Panc1 (cell line): ENCODE measurements at places on chromosomes 16 and 17. TPM values are rescaled to one million over a fixed set of nuclear protein-coding genes. Genes with fewer than 3 reads are reported as not detected.

HOXB4 gene
- total RNA-seq = 27.9 TPM

ZC3H7A gene
- total RNA-seq = 52.3 TPM

CD300LB gene
- total RNA-seq = not detected

KRTAP4-6 gene
- not detected for total RNA-seq

CLEC18B gene
- total RNA-seq = not detected

SGCA gene
- not detected for total RNA-seq

ERN1 gene
- 12.1 TPM for total RNA-seq

PIMREG gene
- 41.2 TPM for total RNA-seq

USP36 gene
- 113 TPM for total RNA-seq

MAPT gene
- total RNA-seq = 0.59 TPM

CCDC154 gene
- 2.0 TPM for total RNA-seq

- DNase-seq = no peak
These were observed 13.1 kb downstream of the USP7 start for GRCh38 chr16:8950580-8951077.

GRCh38 chr16:51825779-51826178 lies 674.7 kb upstream of the SALL1 start:
- no peak for DNase-seq

- no peak for DNase-seq
These were observed 7.0 kb downstream of the DPEP1 start for GRCh38 chr16:89620406-89620841.

DNA sequence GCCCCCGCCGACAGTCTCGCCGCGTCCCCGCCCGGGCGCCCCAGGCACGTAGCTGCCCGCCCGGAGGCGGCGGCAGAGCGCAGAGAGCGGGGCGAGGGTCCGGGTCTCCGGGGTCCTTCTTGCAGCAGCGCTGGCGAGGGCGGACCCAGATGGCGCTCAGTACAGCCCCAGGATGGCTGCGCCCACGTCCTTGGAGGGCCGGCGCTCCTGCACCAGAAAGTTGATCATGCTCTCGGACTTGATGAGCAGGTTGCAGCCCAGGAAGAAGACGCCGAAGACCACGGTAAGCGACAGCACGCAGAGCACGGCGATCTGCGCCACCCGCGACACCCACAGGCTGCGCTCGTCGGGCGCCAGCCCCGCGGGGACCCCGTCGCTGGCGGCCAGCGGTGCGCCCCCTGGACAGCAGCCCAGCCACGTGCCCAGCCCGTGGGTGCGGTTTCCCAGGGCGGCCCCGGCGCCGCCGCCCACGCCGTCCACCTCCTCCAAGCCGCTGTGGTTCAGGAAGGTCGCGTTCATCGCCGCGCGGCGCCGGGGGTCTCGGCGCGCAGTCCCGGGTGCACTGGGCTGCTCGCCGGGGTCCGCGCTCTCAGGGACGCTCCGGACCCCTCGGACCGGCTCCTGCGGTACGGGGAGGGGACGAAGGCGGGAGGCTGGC lies 435 bp downstream of the RPRML start:
- no peak for DNase-seq

GRCh38 chr16:21275529-21275928 lies 2.6 kb downstream of the CRYM start:
- no peak for DNase-seq

GRCh38 chr17:82023447-82024241 lies 539 bp downstream of the LRRC45 start:
- no peak for DNase-seq

DNA sequence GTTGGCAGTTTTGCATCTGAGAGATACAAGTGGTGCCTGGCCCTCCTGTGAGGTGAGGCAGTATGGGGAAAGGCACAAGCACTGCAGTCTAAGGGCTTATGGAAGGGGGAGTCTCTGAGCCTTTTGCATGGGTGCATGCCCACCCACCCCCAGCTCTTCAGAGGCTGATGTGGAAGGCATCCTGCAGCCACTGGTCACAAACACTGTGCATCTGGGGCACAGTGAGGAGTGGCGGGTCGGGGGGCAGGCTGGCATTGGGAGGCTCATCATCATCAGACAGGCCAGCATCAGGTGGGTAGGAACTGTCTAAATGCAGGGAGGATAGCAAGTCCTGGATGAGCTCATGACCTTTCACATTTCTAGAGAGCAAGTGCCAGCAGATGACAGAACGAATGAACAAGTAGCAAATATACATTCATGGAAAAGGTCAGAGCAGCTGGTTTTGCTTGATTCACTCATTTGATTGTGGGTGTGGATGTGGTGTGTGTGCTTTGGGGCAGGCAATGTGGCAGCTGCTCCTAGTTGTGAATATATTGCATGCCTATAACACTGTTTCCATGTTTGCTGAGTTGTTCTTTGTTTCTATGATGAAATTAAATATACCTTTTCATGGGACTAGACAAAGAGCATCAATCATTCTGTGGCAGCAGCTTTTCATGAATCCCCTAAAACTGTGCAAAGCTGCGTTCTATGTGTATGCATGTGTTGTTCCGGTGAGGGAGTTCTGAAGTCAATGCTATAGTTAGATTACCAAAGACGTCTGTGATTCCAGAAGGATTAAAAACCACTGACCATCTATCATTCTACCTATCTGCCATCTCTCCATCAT lies 29.2 kb downstream of the TRIM25 start:
- no peak for DNase-seq

DNA sequence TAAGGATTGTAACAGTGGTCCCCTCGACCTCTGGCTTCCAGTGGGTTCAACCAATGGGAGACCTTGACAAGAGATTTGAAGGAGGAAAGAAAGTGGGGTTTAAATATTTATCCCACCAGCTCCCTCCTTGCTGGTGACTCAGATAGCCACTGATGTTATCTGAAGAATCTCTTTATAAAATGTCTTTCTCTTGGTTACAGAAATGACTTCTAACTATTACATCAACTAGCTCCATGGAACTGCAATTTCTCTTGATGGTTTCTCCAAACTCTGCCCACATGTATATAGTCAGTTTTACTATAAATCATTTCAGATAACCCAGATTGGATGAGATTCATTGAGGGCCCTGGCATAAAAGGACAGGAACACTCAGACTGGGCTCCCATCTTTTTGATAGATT lies 920.2 kb upstream of the SOX9 start:
- DNase-seq = no peak

DNA sequence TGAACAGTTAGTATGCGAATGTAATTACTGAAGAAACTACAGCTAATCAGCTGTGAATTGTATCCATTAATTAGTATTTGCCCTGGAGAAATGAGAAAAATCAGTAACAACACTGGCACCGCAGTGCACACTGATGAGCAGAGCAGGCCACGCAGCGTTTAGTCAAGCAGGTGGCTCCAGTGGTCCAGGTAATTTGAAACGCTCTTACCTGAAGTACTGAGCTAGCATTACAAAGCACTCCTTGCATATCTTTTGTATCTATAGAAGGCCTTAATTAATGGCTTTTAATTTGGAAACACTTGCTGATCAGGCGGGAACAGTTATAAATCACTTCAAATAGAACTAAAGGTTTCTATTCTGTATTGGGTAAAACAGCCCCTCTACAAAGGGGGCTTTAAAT lies 76.4 kb downstream of the TOX3 start:
- DNase-seq = no peak

- DNase-seq = no peak
These were observed 36.7 kb upstream of the CCL1 start for GRCh38 chr17:34399725-34400124.

DNA sequence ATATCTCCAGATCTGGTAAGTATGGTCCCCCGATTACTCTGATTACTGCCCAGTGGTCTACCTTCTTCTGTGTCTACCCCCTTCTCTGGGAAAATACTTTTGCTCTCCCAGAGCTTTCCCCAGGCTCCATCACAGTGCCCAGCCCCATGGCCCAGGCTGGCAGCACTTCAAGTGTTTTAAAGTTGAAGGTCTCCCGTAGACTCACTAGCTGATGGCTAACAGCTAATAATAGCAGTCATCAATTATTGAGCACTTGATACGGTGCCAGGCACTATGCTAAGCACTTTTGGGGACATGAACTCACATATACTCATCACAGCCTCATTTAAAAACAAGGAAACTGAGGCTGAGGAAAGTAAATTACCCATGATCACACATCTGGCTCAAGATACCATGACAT lies 33.4 kb downstream of the DCUN1D3 start:
- DNase-seq = no peak

- DNase-seq = no peak
These were observed 33.1 kb upstream of the ULK2 start for GRCh38 chr17:19900809-19901208.

GRCh38 chr17:42067371-42068091 lies 17.1 kb upstream of the C17orf113 start:
- DNase-seq = peak; percentile 47

DNA sequence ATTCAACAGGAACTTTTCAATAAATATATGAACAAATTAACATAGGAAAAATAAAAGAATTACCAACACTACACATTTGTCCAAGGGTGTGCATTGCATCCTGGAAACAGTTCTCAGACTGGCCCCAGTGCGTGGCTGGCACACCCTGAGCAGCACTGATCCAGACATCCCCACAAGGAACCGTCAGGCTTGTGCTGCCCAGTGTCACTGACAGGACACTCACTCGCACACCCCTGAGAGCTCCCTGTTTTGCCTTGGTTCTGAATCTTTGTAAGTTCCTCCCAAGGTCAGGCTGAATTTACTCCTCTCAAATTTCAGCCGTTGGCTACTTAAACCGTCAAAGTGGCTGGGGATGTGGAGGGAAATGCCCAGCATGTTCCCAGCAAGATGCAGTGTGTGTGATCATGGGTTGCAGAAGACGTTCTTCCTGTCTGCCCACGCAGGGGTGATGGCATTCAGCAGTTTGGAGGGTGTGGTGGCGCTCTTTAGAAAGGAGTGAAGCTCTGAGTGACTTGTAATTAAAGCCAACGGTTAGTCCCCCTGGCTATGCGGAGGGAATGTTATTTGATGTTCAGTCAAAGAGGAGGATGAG lies 1.7 kb downstream of the MT2A start:
- DNase-seq = no peak

- no peak for DNase-seq
These were observed 35.4 kb downstream of the MRC2 start for GRCh38 chr17:62662855-62663254.

DNA sequence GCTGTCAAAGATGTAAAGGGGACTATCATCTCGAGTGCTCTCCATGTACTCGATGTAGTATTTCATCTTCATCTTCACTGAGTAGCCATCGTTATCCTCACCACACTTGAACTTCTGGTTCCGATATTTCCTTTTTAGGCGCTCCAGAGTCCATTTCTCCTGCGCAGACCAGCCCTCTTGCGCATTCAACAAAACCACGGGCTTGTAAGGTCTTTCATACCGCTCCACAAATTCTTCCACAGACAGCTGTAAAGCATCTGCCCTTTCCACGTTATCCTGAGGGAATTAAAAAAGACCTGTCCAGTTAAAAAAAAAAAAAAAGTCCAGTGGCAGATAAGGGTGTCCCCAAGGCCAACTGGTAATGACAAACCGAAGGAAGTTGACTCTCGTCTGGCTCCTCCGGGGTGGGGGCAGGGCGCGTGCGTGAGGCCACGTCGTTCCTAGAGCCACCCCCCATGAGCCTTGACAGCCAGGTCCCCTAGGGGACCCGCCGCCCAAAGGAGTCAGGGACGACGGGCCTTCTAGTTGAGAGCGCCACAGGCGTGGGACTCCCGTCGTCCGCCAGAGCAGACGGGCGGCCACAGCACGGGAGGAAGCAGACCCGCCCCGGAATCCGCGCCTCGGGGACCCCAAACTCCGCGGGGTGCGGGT lies 701 bp downstream of the JMJD6 start:
- no peak for DNase-seq

DNA sequence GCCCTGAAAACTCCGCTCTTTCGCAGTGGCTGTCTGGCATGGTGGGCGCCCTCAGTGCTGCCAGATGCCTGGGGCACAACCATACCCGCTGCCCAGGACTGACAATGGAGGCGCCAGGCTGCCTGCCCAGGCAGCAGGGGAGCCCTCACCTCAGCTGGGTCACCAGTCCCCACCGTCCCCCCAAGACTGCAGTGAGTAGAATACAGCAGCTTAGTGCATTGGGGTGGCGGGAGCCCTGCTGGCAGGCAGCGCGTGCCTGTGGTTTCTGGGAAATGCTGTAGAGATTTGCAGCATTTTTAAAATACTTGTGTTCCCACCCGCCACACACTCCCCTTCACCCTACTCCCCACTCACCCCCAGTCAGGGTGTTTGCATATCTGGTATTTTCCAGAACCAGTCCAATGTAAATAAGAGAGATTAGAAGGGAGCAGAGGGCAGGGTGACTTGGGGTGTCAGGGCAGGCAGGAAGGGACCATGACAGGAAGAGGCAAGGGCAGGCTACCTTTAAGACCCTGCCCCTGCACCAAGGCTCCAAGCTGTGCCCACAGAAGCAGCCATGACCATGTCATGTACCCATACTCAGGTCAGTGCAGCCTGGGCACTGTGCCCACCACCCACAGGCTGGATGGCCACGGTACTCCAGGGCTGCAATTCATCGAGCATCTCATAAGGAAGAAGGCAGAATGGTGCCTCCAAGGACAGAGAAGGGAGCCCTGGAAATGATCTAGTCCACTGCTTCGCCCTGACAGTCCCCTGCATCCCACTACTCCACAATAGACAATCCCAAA lies 21.5 kb downstream of the MYO18A start:
- DNase-seq = no peak

DNA sequence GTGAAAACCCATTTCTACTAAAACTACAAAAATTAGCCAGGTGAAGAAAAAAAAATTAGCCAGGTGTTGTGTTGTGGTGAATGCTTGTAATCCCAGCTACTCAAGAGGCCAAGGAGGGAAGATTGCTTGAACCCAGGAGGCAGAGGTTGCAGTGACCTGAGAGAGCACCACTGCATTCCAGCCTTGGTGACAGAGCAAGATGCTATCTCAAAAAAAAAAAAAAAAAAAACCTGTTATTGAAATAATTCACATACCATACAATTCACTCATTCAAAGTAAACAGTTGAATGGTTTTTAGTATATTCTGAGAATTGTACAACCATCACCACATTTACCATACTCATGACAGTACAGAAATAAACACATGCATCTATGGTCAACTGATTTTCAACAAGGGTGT lies 31.0 kb downstream of the ZNRF1 start:
- DNase-seq = no peak

DNA sequence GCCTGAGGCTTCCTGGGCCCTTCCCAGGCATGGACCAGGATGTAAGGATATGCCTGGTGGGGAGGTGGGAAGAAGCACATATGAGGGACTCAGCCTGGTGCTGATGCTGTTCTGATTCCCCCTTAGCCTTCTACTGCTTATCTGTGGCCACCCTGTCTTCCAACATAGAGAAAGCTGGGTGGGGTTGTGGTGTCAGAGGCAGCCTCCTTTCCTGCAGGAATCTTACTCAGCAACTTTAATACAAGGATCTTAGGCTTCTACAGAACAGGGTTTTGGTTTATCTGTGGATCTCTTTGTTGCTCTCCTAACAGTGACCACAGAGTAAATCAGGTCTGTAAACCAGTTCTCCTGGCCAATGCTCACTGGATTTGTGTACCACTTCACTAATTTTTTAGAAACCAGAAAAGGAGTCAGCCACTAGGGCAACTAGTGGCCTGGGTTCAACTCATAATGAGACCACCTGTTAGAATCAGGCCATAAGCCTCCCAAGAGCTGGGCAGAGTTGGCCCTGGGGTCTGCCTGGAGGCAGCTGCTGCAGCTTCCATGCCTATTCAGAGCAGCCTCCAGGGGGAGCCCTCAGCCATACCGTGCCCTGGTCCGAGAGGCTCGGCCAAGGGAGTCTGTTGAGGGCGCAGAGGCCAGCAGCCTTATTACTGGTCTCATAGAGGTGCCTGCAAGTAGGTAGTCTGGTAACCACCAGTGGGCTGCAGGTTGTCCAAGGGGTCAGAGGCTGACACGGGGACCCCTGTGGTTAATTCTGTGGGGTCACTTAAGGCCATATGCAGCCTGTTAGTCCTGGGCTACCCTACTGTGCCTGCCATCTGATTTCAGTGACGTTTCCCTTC lies 7.1 kb downstream of the HAS3 start:
- DNase-seq = no peak
